Activated CD4-positive, alpha-beta T cell treated with anti-CD3 and anti-CD28 coated beads, Interleukin-2, amount 10 ng/mL, durations not matched to agents 24 days and 14 days (primary cell): ENCODE measurements at places on chromosomes 12 and 14.

GRCh38 chr14:42884100-42884499 is 1277.4 kb downstream of the LRFN5 start:
- no peak for DNase-seq

DNA sequence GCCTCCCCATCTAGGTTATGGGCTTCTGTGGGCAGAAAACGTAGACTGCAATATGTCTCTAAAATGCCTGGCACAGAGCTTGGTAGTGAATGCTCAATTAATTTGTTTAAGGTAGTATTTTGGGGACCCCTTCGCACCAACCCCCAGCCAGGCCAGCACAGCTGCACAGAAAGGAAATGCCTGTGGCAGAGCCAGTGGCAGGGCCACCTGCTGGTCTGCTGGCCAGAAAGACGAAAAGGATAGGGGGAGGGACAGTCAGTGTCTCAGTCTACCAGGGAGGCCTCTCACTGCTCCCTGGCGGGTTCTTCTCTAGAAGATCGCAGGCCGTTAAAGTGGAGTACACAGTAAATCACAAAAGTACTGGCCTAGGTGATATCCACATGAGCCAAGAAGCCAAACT is 3.5 kb downstream of the RAB15 start:
- no peak for DNase-seq

DNA sequence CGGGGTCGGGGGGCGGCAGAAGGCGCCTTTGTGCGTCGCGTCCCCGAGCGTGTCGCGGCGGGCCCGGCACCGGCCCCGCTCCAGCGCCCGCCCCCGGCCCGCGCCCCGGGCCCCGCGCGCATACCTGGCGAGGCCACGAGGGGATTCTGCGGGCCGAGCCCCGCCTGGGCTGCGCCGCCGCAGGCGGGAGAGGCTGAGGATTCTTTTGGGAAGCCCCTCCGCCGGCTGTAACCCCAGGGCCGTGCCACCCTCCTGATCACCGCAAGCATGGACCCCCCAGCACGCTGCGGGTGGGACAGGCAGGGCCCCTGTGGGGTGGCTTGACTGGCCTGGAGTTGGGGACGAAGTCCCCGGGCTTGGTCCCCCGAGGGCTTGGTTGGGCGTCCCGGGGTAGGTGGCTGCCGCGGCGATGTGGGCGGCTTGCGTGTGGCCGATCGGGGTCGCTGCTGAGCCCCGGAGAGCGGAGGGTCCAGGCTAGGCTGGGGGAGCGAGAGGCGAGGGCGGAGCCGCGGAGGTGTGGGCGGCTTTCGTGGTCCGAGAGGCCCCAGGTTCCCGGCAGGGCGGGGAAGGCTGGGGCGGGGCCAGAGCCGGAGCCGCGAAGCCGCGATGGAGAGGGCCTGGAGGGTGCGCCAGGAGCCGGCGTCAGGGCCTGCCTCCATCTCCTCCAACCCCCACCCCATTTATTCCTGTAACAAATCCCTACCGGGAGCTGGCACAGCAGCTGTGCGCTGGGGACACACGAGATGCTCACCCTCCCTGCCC is 28.4 kb upstream of the GPR132 start:
- DNase-seq, result peak; percentile 92

DNA sequence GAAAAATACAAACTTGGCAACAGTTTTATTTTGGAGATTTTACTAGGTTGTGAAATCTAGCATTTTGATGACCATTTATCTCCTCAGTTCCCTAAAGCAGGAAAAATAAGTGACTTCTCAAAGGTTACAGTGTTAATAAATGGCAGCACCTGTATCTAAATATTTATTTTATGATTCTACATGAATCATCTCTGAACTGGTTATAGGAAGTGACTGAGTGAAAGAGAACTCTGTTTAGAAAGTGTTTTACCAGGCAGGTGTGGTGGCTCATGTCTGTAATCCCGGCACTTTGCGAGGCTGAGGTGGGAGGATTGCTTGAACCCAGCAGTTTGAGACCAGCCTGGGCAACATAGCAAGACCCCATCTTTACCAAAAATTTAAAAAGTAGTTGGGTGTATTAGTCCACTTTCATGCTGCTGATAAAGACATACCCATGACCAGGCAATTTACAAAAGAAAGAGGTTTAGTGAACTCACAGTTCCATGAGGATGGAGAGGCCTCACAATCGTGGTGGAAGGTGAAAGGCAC is 26.3 kb downstream of the MIPOL1 start:
- no peak for DNase-seq

- no peak for DNase-seq
Measured at GRCh38 chr14:54815515-54815914, 87.1 kb downstream of the GCH1 start.

DNA sequence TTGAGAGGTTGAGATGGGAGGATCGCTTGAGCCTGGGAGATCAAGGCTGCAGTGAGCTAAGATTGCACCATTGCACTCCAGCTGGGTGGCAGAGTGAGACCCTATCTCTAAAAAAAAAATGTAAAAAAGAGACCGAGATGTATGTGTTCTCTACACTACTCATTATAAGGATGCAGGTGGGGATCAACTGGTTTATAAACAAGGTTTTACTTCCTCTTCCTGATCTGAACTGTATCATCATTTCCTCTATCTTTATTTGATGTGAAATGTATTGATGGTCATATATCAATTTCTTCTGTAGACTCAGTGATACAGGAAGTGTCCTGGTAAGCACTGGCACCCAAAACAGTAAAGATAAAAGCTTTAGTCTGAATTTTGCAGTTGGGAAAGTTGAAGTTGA is 20.1 kb upstream of the USP44 start:
- DNase-seq, result no peak

DNA sequence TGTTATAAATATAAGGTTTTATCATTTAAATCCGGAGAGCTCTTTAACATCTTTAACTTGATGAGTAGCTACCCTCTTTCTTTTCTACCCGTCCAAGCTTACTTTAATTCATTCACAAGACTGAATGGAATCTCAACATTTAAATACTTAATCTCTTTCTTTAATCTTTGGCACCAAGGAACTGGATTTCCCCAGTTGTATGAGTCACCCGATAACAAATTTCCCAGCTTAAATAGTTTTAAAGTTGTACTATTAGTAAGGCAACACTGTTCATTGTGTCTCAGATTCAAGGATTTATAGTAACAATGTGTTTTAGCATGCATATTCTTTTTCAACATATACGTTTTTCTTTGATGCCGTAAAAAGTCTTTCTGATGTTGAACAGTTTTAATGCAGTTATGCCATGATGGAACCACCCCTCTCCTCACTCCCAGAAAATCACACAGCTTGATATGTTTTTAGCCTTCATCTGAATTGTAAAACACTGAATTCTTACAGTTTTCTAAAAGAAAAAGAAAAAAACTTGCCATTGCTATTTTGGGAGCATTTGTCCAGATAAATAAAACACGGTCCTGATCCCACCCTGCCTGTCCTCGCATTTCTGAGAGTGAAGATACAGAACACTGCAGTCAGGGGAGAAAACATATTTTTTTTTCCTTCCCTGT is 16.0 kb upstream of the LRP6 start:
- DNase-seq, result no peak

DNA sequence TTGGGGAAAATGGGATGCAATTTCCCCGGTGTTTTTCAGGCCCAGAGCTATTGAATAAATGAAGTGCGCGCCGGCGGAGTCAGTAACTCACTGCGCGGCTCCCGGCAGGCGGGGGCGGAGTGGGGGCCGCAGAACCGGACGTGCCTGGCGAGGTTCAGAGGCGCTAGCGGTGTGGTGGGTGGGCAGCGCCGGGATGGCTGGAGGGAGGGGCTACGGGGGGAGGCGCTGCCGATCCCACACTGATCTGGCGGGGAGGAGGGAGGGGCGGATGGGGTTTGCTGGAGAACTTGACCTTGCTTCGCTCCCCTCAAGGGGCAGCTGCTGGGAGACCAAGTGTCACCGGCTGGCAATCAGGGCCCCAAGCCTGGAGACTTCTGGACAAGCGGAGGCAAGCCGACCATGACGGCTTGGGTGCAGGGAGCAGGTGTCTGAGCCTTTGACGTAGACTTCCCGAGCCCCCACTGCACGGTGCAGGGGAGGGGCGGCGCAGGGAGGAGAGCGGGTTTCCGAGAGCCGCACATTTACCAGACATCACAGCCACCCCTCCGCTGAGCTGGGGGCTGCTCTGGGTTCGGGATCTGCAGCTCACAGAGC is 174.1 kb upstream of the RTL1 start:
- DNase-seq, result no peak

- DNase-seq, result no peak
Measured at GRCh38 chr12:131677699-131678098, 33.2 kb upstream of the SFSWAP start.

GRCh38 chr14:20632448-20632830 is 9.1 kb downstream of the OR6S1 start:
- DNase-seq, result no peak

DNA sequence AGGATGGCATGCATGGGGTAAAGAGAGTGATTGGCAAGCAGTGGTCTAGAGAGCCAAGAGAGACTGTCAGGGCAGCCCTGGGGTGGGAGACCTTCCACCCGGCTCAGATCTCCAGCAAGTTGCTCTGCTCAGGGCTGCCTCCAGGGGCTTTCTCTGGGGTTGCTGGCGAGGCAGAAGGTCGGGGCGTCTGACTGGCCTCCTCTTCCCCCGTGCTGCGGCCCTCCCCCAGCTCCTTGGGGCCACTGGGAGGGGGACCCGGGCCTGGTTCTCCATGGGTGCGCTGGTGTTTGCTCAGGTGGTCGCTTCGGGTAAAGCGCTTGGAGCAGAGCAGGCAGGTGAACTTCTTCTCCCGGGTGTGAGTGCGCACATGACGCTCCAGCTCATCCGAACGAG is 6.6 kb upstream of the AAAS start:
- no peak for DNase-seq

DNA sequence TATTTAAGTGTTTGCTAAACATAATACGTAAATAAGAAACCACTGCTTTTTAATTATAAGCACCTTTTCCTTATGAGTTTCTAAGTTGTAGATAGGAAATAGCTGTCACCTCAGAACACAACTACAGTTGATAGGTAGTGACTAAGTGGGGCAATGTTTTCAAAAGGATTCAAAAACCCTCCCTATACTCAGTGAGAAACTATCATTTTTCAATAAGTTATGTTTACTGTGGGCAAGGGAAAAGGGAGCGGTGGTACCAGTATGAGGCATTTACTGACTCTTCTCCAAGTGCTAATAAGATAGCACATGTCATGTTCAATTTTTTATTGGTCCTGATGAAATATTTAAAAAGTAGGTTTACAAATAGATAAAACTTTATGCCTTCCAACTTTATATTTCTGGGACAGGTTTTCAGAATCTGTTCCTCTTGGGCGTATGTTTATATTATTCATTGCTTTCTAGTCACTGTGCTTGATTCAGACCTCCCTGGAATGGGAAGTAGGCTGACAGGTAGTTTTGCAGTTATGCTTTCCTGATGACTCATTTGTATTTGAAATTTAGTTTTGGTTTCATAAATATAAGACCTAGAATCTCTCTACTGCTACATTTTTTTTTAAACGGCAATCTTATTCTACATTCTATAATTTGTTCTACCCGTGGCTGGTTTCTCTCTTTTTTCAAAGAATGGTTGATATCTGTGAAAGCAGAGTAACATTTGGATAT is 153.1 kb downstream of the TMEM117 start:
- DNase-seq, result no peak

GRCh38 chr14:105012171-105012985 is 8.5 kb downstream of the CDCA4 start:
- DNase-seq, result no peak

DNA sequence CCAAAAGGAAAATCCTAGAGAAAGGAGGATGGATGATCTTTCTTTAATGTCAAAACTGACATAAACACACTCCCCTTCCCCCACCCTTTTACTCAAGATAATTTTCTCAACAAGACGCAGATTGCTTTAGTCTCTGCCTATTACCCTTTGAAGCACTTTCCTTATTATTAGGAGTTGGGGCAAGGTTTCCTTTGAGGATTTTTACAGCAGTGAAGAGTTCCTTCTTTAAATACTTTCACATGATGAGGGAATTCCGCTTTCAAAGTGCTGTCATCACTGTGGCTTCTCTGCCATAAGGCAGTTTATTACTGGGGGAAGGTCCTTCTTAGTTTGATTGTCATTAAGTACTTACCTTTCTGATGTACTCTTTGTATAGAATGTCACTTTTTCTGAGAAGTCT is 172.1 kb downstream of the MSRB3 start:
- no peak for DNase-seq

DNA sequence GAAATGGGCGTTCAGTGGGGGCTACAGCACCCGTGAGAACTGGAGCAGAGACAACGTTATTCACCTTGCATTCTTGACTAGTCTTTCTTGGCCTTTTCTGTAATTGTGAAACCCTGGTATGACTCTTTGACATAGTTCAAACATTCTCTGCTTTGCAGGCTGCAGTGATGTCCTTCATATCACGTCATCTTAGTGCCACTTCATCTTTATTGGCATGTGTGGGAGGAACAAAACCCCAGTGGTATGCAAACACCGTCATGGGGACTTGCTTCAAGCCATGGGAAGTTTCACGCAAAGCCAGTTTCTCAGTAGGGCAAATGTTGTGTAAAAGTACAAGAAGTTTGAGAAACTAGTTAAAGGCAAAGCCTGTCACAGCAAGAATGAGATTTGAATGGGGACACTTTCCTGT is 20.2 kb upstream of the DUSP16 start:
- peak; percentile 78 for DNase-seq

- peak; percentile 62 for DNase-seq
Measured at GRCh38 chr12:42568952-42569915, 20.3 kb downstream of the PRICKLE1 start.

- DNase-seq, result no peak
Measured at GRCh38 chr12:130953771-130954543, at the start of gene ADGRD1. TSS of gene ADGRD1 (plus strand) at chr12:130953907. CDS start at chr12:130954466, 559 bp downstream.

- DNase-seq, result no peak
Measured at GRCh38 chr14:56731187-56731586, 79.1 kb downstream of the OTX2 start.

GRCh38 chr12:70070494-70071007 is 172.7 kb upstream of the CNOT2 start:
- no peak for DNase-seq

DNA sequence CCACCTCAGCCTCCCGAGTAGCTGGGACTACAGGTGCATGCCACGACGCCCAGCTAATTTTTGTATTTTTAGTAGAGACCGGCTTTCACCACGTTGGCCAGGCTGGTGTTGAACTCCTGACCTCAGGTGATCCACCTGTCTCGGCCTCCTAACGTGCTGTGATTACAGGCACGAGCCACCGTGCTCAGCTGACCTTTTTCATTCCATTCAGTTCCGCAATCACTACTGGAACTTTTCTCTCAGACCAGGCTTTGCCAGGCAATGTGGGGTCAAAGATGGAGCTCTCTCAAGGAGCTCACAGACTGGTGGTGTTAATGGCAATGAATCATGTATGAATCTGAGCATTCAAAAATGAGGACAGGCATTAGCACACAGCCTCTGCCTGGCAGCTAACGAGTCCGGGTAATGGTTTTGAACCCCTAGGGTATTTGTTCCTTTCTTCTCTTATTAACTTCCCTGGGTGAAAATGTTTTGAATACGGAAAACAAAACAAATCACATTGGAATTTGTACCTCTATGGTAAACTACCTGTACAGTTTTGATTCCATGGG is 9.4 kb upstream of the TCHP start:
- no peak for DNase-seq

- no peak for DNase-seq
Measured at GRCh38 chr14:99462210-99462609, 18.4 kb downstream of the SETD3 start.
